ENCODE measurements at places on chromosomes 5 and 9.

DNA sequence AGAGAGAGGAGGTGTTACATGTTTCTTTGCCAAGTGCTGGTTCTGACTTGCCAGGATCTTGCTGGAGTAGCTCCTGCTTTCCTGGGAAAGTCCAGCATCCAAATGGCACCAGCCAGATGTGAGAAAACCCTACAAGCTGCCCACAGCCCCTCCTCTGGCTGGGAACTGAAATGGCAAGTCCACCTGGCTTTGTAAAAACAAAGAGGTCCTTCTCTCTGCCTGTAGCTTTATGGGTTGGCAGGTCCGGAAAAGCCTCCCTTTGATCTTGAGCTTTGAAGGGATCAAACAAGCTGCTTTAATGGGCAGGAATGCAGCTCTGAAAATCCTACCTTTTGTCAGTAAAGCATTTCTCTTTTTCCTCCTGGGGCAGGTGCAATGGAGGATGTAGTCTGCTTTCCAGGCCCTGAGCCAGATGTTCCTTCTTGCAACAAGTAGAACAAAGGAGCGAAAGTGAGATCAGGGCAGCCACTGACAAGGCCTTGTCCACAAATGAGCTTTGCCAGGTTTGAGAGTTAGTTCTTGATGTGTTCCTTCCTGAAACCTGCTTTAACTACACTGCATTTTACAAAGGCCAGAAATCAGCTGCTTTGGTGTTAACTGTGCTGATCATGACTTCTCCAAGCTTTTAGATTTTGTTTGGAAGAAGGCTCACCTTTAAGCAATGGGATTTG is 456.7 kb downstream of the ZNF608 start:
- DNase-seq: peak; percentile 68

DNA sequence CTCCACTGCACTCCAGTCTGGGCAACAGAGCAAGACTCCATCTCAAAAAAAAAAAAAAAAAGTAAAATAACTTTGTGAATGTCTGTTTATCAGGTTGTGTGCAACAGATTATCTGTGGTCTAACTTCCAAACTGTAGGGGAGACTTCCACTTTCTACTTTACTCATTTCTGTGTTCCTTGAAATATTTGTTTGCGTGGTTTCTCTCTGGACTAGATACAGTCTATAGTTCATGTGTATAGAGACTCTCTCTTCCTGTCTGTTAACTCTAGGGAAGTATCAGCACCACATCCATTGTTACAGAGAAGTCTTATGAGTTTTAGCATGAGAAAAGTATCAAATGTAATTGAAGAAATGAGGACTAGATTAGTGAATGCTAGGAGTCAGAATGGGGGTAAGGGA is 168.3 kb downstream of the LPAR1 start:
- DNase-seq: no peak

GRCh38 chr9:76215066-76215465 is 179.2 kb downstream of the RFK start:
- DNase-seq: no peak

GRCh38 chr5:40605295-40605958 is 74.3 kb upstream of the PTGER4 start:
- no peak for DNase-seq

DNA sequence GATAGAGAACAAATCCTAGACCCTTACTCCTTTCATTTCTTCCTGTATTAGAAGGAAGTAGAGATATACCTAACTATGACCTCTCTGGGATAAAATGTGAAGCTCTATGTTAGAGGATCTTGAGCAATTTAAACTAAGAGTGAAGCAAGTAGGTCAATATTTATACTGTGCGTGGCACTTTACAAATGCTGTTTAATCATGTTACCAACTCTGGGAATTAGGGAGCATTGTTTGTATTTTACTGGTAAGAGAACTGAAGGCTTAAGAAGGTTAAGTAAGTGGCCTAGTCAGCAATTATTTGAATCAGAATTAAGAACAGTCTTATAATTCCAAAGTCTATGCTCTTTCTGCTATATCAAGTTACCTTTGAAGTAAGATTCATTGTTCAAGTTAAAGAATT is 12.0 kb downstream of the TNC start:
- DNase-seq: no peak

DNA sequence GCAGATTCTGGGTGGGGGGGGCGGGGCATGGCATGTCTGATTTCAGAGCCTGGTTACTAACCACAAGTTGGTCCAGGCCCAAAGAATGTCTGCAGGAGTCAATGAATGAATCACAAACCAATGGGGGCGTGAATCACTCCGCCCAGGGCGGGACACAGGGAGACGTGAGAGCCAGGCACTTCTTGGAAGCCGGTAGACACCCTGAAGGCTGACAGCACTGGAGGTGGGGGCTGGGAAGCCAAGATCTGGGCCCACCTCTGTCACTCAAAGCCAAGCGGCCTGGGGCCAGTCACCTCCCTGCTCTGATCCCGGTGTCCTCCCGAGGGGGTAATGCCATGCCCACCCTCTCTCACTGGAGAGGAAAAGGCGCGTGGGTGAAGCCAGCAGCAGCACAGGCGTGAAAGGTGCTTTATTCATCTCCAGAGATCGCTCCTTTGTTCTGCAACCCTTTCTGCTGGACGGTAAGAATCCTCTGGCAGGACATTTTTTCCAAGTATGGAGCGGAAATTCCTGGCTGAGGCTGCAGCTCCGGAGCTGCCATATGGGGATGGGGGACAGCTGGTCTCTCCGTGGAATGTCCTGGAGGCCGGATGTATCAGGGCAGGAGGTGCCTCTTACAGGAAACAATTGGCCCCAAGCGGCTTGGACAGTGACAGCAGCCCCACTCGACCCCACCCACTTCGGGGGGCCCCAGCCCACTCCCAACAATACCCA is 85.0 kb downstream of the STK10 start:
- peak; percentile 80 for DNase-seq

All from left hindlimb (tissue), 1 donor.